ENCODE measurements at places on chromosomes 11 and 22.

DNA sequence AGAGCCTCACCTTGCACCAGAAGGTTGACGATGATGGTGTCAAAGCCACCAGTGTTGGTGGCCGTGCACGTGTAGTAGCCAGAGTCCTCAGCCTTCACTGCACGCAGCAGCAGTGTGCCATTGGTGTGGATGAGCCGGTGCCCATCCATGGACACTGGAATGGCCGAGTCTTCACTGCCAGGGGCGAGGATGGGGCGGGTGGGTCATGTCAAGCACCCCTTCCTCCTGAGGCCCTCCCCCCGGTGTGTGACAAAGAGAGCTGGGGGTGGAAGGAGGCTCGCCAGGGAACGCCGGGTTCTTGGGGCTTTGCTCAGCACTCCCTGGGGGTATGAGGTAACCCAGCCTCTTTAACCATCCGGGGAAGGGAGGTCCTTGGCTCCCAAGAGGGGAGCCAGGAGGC, 111.6 kb downstream of the CEP164 start:
- DNase-seq, result no peak

- no peak for DNase-seq
These were observed 747.0 kb downstream of the BRD1 start for GRCh38 chr22:49080631-49081030.

- no peak for DNase-seq
These were observed 25.4 kb upstream of the CPT1A start for GRCh38 chr11:68867066-68867465.

DNA sequence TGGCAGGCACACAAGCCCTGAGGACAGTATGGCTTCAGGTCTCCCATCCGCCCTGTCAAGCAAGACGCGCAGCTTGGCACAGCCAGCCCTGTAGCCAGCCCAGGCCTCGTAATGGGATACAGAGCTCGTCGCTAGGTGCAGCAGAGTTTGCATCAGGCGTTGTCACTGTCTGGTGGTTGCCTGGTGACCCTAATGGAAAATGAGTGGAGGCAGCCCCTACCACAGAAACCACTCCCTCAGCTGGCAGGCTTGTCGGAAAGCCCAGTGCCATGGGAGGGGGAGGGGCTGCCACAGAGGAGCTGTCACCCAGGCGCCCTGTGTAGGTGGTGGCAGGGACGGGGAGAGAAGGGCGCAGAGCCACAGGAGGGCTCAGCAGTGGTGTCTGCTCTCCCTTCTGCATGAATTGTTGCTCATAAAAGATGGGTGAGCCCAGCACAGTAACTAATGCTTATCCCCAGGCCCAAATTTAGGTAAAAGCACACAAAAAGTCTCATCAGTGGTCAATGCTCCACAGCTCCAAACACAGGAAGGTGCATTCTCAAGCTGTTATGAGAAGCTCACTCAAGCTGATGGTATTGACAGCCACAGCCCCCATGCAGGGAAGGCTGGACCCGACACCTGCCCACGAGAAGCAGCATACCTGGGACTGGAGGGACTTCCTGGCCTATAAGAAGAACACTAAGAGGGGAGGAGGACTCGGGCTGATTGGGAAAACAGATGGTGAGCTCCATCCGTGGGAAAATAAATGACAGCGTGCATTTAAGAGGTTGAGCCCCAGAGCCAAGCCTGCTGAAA, 164.6 kb downstream of the ETS1 start:
- DNase-seq, result peak; percentile 83

- no peak for DNase-seq
These were observed 1568.5 kb downstream of the FAM181B start for GRCh38 chr11:81165164-81165563.

- DNase-seq, result no peak
These were observed 10.7 kb downstream of the PICK1 start for GRCh38 chr22:38067761-38068360.

- DNase-seq, result no peak
These were observed 34.0 kb downstream of the MUC6 start for GRCh38 chr11:1002406-1002984.

GRCh38 chr22:41772645-41773044, 27.8 kb upstream of the CCDC134 start:
- no peak for DNase-seq

- peak; percentile 36 for DNase-seq
These were observed 573 bp downstream of the PPFIA1 start for GRCh38 chr11:70270877-70271648.

- no peak for DNase-seq
These were observed 67.3 kb upstream of the CSNK2A3 start for GRCh38 chr11:11420191-11420898.

GRCh38 chr11:2132246-2132645, 6.9 kb downstream of the IGF2 start:
- DNase-seq, result peak; percentile 15

DNA sequence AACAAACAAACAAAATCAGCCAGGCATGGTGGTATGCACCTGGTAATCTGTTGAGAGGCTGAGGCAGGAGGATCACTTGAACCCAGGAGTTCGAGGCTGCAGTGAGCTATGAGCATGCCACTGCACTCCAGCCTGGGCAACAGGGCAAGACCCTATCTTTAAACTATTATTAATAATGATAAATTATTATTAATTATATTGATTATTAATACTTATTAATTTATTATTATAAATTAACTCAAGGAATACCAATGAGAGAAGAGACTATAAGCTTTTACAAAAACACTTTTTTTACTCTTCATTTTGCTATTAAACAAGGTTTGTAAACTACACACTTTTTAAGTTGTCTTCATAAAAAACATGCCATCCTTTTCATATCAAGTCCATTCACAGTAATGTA, 97.7 kb upstream of the APOA1 start:
- DNase-seq, result no peak

- DNase-seq, result no peak
These were observed 1383.3 kb downstream of the TBC1D22A start for GRCh38 chr22:48145738-48146137.

DNA sequence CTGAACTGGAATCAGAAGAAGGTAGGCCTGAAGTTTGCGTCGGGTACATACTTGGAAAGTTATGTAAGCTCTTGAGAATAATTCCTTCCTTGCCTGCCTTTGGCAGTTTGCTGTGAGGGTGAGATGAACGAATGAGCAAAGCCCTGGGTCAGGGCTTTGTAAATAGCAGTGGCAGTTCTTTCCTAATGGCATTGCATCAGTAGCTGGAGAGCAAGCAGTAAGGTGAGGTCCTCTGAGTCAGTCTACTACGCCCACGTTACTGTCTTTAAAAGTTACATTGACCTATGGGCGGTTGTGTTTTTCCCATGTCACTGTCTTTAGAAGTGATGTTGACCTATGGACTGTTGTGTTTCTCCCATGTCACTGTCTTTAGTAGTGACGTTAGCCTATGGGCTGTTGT, 179.1 kb upstream of the E2F8 start:
- DNase-seq, result no peak

DNA sequence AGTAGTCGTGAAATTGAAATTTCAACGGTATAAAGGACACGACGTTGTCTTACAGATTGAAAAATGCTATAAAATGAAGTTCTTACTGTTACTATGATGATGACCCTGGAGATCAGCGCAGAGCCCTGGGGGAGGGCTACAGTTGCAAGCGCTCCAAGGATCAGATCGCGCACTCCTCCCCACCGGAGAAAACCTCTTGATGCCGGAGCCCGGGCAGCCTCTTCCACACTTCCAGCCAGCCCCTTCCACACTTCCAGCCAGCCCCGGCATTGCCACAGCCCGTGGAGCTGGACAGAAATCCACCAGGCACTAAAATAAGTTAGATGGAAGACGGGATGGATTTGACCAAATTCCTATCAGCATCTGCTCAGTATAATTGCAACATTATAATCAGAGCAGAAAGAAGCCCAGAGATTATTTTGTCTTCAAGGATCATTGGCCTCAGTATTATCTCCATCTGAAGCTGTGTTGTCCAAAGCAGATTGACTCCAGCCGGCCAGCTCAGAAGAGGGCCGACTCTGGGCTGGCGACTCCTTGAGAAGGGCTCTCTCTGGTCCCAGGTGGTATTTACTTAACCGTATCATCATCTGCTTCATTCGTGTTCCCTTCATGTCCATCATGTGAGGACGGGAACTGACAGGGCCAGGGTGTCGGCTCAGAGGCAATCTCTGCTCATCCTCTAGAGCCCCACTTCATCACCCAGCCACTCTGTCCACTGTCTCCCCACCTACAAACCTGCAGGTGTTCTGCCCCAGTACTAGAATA, 777 bp upstream of the MICAL3 start:
- DNase-seq, result no peak

GRCh38 chr11:106231591-106231990, 154.1 kb downstream of the AASDHPPT start:
- DNase-seq, result no peak

- no peak for DNase-seq
These were observed 38.7 kb downstream of the CYTH4 start for GRCh38 chr22:37320726-37321677.

GRCh38 chr11:106872246-106872645, 146.0 kb downstream of the GUCY1A2 start:
- DNase-seq, result no peak

DNA sequence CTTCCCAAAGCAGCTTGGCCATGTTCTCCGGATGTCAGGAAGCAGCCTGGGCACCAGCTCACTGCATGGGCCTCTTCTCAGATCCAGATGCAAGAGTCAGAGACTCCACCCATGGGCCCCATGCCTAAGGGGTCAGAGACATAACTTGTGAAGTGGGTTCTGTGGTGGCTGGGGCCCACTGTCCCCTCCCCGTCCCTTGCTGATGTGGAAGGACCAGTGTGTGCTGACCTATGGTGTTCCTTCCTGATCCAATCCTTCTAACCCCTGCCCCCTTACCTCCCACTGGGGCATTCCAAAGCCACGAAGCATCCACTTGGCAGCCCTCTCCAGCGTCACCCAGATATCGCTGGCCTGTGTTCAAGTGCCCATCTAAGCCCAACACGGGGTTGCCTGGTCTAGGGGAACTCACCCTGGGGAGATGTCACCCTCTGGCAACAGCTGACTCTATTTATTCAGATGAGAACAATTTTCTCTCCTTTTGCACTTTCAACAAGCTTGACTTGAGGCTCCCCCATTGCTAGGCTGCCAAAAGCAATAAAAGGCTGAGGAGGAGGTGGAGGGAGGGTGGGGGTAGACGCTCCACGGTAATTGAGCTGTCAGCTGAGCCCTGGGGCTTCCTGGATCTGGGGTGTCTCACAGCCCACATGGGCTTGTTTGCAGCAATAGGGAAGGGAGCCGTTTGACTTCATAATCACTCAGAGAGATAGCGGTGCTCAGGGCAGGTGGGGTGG, 158.5 kb downstream of the ADAMTS15 start:
- no peak for DNase-seq

DNA sequence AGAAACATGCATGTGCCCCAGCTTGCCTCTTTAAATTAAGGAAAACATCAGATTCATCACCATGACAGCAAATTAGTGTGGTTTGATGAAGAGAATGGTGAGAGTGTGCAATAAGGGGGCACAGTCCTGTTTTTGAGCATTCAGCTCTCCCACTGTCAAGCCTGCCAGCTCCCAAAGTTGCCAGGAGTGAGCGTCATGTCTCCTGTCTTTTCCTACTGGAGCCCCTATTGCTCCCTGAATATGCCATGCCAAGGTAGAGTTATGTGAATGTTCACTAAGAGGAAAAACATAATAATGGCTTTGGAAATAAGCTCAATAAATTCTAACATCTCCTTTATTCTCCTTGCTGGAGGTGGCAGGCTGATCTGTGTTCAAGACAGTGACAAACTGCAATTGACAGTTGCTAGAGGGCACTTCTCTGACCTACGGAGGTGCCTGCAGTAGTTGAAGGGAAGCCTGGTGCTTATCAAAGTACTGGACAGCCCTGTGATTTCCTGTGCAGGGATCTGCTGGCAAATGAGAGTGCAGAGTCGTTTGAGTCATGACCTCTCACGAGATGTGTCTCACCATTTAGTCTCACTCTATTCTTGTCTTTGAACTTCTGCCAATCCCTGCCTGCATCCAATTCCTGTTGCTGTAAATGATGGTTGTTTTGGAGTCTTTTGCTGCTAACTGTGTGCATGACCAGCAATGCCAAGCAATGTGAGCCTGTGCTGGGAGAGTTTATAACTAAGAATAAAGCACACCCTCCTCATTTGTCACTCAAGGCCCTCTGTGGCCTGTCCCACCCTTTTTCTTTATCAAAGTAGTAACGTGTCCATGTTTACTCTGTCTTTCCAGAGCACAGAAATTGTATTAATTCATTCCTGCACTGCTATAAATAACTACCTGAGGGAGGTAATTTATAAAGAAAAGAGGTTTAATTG, 34.8 kb downstream of the MRGPRX2 start:
- DNase-seq, result peak; percentile 19

- DNase-seq, result no peak
These were observed 117.3 kb downstream of the CEP164 start for GRCh38 chr11:117444711-117445658.

GRCh38 chr11:1202776-1203504, 19.9 kb upstream of the MUC5B start:
- peak; percentile 54 for DNase-seq

Data from femur (tissue), 1 donor.